ENCODE measurements at places on chromosomes 2 and 18.

DNA sequence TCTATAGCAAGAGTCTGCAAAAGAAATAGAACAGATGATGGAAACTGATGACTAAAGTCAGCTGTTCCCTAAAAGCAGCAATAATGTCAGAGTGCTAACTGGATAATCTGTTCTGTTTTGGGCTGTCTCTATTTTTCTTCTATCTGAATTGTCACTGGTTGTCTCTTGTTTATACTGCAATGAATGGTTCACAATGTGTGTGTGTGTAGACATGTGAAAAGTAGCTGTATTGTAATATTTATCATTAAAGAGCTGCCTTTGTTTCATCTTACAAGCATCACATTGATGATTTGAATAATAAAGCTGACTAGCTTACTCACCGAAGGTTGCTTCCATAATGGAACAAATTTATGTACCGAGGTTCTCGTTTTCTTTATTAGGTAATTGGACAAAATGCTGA lies 456.0 kb upstream of the ZEB2 start:
- DNase-seq, result no peak

GRCh38 chr2:75565472-75566462 lies 5.0 kb upstream of the EVA1A start:
- no peak for DNase-seq

- DNase-seq, result no peak
Observed at GRCh38 chr2:96529376-96530143, 7.0 kb upstream of the ARID5A start.

GRCh38 chr2:140601342-140601741 lies 1529.5 kb downstream of the LRP1B start:
- no peak for DNase-seq

- DNase-seq, result no peak
Observed at GRCh38 chr2:194526121-194526520, 1130.9 kb upstream of the SLC39A10 start.
